NCI-H1694 treated with DMSO at 0.1 percent for 48 hours (cell line): ENCODE measurements at places on chromosomes 5 and 9.

DNA sequence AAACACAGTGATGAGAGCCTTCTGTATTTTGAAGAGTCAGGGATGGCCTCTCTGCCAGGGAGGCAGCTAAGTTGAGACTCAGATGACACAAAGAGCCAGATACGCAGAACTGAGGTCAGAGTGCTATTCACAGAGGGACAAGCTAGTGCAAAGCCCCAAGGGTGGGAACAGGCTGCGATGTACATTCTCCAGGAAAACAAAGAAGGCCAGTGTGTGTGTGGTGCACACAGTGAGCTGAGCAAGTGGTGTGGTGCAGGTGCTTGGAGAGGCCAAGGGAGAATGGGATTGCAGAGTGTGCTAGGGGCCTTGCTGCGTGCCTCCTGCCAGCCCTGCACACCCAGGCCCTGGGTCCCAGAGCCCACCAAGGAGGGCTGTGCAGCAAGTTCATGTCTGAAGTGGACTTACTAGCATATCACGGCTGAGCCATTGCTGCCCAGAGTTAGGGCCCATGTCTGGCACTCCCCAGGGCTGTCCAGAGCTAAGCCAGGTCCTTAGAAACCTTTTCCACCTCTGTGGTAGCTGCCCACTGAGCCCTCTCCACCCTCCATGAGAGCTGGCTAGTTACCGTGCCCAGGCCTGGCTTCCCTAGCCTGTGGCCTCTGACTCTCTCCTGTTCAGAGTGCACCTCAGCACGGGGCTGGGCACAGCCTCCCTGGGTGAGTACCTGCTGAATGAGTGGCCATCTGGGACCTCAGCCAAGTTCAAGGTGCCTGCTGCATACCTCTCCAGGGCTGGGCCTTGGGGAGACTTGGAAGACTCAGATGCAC, 9.3 kb downstream of the SLC25A48 start:
- no peak for DNase-seq

DNA sequence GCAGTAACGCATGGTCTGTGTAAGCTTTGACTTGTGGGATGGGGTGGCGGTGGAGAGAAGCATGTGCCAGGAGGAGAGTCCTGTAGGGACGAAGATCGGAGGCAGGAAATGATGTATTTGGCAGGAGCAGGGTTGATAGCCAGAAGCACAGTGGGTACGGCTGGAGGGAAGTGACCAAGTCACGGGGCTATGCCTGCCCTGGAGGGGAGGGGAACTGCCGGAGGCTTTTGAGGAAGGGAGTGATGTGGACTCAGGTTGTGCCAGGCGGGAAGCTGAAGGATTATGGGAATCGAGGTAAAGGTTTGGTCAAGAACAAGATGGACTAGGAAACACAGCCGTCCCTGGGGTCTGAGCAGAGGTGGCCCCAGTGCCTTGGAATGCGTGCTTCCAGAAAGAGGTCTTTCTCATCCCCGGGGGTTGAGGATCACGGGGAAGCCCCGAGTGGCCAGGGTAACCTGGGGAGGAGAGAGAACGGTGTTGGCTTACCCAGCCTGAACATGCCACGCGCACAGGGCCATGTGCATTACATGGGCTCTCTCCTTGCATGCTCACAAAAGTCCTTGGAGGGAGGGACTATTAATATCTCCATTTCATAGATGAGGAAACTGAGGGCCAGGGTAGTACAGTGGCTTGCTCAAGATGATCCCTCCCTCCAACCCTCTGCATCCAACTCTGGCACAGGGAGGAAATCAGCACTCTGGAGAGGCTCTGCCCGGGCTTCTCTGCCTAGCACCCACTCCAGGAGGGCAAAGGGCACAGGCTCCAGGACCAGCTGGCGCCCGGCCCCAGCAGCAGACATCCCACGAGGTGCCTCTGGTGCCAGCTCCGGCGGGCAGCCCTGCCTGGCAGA, 253.8 kb downstream of the PBX3 start:
- DNase-seq: no peak

DNA sequence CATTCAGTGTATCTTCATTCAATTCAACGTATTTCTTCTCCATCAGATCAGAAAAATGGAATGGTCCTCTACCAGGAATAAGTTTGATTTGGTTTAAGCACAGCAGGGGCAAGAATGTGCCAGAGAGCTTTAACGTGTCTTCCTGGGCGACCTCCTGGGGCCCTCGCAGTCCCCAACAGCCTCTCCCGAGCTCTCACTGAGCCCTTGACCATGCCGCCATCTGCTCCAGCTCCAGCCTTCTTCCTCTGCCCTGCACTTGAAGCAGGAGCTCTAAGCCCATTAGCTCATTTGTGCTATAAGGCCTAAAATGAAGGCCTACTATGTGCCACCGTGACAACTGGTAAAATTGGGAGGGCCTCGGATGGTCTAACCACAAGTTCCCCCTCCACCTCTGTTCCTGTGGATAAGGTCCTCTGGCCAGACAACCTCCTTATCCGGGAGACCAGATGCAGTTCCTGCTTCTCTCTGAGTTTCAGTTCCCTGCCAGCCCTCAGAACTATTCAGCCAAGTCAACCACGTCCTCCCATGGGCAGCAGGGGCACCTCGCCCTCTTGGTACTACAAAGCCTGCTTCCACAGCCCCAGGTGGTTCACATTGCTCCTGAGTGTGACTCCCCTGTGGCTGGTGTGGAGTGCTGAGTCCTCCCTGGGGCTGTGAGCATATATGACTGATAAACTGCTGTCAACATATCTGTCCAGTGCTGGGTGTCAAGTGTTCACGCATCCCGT, 35.8 kb downstream of the C5orf15 start:
- DNase-seq: no peak

DNA sequence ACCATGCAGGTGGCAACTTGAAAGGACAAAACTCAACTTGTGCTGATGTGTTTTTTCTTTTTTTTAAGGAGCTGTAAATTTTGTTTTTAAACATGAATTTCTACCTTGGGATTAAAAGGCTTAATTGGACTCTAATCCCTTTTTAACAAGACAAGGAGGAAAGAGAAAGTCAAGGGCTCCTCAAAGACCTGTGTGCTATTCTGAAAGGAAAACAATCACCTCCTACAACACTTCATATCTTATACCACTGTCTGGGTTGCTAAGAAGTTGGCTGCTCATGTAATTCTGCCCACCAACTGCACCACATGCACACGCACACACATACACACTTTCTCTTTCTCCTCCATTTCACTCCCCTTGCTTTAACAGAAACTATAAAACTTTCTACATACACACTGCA, 78.6 kb downstream of the SH3RF2 start:
- DNase-seq: no peak

DNA sequence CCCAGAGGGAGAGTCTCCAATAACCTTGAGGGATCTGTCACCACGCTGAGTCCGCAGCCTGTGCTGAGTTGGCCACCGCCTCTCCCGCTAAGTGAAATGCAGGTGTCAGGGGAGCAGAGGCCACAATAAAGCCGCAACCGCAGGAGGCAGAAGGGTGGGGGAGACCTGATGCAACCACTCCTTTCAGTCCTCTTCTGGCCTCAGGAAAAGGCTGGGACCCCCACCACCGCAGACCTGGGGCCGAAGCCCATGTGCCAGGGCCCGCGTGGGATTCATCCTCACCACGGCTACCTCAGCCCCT, 576 bp downstream of the MAP1B start:
- no peak for DNase-seq

GRCh38 chr9:90064971-90065370, 460.2 kb downstream of the GADD45G start:
- DNase-seq: no peak

DNA sequence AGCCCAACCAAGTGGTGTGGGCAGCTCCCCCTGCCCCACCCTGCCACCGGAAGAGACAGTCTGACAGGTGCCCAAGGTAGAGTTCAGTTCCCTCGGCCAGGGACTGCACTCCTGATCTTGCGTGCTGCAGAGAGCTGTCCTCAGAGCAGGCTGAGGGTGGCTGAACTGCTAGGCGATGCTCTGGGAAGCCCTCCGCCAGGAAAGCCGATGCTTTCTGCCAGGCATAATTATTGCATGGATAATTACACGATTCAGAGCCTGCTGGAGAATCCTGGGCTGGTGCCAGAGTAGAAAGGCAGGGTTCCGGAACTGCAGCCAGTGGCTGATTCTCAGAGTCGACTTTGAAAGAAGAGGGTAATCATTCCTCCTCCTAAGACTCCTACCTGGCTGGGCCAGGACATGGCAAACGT, 19.3 kb downstream of the KCNIP1 start:
- DNase-seq: peak; percentile 67

GRCh38 chr5:124477577-124477976, 268.9 kb downstream of the ZNF608 start:
- DNase-seq: peak; percentile 0

DNA sequence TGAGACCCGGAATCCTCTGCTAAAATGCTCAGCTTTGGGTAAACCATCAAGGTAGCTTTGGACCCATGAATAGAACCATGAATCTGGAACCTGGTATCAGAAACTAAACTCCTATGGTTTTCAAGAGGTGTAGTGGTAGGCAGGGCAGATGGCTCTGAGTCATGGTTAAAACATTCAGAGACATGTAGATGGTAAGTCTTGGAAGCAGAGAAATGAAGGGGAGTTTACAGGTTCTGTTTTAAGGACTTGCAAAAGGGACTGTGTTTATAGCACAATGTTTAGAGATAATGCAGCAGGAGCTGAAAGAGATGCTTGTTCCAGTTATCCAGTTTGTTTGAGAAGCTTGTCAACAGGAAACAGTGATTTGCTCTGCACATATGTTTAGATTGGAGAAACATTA, 36.0 kb upstream of the FBN2 start:
- no peak for DNase-seq

GRCh38 chr9:77987880-77988525, 43.6 kb downstream of the GNAQ start:
- no peak for DNase-seq

DNA sequence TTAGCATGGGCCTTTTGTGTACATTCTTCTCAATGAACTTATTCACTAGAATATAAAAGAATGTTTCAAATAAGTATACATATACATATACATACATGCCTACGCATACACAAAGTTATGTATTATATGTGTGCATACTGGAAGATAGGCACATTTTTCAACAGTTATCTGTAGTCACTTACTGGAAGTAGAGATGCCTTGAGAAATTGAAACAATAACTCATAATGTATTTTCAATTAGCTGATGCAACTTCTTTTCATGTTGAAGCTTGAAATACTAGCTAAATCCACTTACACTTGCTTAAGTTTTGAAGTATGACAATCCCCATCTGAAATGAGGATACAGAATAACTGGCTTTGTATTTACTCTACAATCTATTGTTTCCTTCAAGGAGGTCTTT, 469.0 kb upstream of the PTGER4 start:
- no peak for DNase-seq

- no peak for DNase-seq
Observed at GRCh38 chr5:73861313-73861988, 235.5 kb downstream of the ARHGEF28 start.

DNA sequence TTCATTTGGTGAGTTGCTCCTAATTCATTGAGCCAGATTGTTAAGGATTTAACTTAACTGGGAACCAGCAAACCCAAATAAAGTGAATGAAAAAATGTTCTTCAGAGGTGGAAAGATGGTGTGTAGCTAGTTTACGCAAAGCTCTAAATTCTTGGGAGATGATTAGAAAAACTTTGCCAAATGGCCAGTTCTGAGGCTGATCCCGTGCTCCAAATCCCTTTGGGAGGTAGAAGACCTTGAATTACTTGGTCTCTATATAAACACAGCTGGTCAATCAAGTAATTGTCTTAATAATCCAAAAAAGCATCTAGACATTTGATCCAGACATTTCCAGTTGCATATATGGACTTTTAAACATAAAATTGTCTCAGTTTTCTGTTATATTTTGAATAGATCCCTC, 11.4 kb downstream of the ACTL7B start:
- DNase-seq: no peak

DNA sequence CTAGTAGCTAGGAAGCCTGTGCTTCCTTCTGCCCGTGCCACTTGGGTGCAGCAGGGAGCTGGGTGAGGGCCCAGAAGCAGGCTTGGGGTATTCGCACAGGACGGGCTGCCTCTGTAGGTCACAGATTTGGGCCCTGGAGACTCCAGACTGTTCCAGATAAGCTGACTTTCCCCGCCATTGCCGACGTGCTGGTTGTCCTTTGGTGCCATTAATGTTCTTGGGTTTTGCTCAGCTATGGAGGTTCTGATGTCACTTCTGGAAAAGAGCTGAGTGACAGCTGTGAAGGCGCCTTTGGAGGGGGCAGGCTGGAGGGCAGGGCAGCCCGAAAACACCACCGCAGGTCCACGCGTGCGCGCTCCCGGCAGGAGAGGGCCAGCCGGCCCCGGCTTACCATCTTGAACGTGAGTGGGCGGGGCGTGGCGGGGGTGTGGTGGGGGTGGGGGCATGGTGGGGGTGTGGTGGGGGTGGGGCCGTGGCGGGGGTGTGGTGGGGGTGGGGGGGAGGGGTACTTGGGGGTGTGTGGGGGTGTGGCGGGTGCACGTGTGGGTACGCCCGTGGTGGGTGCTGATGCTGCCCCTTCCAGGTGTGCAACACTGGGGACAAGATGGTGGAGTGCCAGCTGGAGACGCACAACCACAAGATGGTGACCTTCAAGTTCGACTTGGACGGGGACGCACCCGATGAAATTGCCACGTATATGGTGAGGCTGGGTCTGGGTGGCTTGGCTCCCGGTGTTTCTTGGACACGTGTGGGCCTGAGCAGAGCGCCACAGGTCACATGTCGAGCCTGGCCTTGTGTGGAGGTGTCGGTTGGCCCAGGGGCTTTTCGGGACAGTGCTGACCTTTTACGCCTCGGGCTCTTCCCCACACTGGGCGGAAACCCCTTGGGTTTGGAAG, 79.6 kb downstream of the WNK2 start:
- DNase-seq: no peak
